CD14-positive monocyte (primary cell): ENCODE measurements at places on chromosomes 2 and 18.

DNA sequence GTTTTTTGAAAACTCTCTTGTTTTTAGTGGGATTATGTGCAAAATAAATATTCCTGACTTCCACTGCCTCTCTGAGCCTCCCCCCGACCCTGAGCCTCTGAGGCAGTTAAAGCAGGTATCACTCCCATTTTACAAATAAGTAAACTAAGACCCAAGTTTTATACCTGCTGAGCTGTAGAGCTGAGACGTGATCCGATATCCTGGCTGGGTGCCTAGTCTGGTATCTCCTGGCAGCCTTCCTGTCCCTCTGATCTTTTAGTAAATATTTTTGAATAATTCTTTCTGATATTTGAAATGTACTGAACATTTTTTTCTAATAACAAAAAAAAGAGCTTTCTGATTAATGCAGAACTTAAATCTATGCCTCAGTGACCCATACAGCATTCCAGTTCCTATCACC is 108.3 kb upstream of the NOSTRIN start:
- no peak for DNase-seq

DNA sequence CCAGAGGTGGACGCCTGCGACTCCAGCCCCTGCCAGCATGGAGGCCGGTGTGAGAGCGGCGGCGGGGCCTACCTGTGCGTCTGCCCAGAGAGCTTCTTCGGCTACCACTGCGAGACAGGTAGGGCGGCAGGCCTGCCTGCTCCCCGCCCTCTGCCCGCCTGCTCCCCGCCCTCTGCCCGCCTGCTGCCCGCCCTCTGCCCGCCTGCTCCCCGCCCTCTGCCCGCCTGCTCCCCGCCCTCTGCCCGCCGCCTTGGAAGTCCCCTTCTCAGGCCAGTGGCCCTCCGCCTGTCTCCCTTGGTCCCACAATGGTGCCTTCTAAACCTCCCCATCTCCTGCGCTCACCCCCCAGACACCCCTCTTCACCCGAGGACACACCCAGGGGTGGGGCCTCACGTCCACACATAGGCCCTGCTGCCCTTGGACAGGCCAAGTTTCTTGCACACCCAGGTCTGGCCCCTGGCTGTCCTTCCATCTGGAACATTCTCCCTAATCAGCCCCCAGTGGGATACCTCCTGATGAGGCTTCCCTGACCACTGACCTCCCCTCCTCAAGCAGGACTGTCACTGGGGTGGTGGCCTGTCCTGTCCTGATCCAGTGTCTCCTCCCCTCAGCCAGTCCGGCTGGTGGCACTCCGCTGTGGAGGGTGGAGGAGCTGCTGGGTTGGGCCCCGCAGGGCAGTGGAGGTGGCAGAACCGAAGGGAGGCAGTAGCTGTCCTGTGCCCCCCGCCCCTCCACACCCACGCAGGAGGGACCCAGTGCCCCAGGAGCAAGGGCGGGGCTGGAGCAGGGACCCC is 37.9 kb downstream of the MTERF4 start:
- DNase-seq = no peak

DNA sequence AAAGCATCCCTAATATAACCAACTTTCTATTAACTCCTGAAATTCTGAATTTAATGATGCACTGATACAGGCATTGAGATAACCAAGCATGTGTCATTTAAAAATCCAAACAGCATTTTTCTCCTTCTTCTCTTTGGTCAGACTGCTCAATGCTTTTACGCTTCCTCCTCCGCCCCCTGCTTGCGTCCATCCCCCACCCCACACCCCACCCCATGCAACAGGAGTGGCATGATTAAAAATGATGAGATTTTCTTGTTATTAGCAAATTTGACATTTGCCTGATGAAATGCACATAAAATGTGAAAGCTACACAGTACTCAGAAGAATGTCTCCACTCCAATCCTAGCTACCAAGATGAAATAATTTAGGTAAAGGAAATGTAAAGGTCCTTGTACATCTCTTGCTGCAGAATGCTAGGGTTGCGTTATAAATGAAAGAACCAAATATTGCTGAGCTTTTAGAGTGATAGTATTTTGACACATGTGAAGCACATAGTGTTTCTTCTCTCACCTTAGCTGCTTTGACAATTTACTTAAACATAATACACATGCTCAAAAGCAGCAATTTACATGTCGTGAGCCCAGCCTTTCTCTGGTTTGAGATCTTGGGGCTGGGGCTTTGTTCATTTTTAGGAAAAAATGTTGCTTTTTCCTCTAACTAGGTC is 263.8 kb downstream of the MEIS1 start:
- DNase-seq = no peak

- DNase-seq = no peak
These were observed 133.9 kb downstream of the OSR1 start for GRCh38 chr2:19224486-19224885.

GRCh38 chr2:172596776-172597175 is 40.9 kb downstream of the PDK1 start:
- no peak for DNase-seq

DNA sequence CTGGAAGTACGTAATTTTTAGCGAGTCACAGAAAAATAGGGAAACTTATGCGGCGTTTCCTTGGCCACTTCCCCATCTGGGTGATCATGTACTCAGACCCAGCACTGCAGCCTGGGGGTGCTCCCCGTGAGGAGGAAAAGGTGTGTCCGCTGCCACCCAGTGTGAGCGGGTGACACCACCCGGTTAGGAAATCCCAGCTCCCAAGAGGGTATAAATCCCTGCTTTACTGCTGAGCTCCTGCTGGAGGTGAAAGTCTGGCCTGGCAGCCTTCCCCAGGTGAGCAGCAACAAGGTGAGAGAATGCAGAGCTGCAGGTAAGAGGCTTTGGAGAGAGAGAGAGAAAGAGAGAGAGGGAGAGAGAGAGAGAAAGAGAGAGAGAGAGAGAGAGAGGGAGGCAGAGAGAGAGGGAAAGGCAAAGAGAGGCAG is at the start of gene IL1R2:
TSS of gene IL1R2 (plus strand) at position 240 of the 425 bp plus-strand sequence. CDS start 16,616 bp downstream, outside the sequence.
- DNase-seq = peak; percentile 89

GRCh38 chr2:215137741-215138340 is 585 bp downstream of the ABCA12 start:
- DNase-seq = no peak

- DNase-seq = no peak
These were observed 56.1 kb upstream of the TANK start for GRCh38 chr2:161104054-161104553.

DNA sequence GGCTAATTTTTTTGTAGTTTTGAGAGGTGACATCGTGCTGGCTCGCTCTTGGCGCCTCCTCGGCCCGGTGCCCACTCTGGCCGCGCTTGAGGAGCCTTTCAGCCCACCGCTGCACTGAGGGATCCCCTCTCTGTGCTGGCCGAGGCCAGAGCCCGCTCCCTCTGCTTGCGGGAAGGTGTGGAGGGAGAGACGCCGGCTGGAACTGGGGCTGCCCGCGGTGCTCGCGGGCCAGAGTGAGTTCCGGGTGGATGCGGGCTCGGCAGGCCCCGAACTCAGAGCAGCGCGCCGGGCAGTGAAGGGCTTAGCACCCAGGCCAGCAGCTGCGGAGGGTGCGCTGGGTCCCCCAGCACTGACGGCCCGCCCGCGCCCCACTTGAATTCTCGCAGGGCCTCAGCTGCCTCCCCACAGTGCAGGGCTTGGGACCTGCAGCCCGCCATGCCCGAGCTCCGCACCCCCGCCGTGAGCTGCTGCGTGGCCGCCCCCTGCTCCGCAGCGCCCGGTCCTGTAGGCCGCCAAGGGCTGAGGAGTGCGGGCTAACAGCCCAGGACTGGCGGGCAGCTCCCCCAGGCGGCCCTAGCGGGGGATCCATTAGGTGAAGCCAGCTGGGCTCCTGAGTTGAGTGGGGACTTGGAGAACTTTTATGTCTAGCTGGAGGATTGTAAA is 113.2 kb upstream of the ZSWIM2 start:
- DNase-seq = no peak

- DNase-seq = no peak
These were observed 90.4 kb downstream of the MRO start for GRCh38 chr18:50729376-50729775.

DNA sequence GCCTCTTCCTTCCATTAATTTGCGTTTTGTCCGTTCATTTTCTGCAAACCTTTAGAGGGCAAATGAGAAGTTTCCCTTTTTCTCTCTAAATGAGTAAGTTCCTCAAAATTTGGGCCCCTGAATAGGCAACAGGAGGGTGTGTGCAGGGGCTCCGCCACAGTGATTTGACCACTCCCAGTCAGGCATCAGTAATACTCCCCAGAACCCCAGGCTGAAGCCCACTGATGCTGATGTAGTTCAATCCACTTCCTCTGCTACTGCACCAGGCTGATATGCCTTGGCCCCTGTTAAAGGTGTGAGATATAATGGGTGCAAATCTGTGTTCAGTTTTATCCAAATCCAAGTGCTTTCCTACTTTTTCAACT is 1150.0 kb downstream of the RPIA start:
- DNase-seq = no peak

- no peak for DNase-seq
These were observed 43.8 kb upstream of the RBM44 start for GRCh38 chr2:237754626-237755248.

- DNase-seq = no peak
These were observed 10.2 kb upstream of the SPATA3 start for GRCh38 chr2:230985519-230986231.

GRCh38 chr2:131045286-131046027 is 47.8 kb downstream of the FAM168B start:
- no peak for DNase-seq
